ENCODE measurements at places on chromosomes 1 and 21.

GRCh38 chr1:85317560-85317959, 41.1 kb upstream of the BCL10 start:
- no peak for DNase-seq

GRCh38 chr1:31423418-31423947, 10.5 kb downstream of the SERINC2 start:
- DNase-seq: no peak

DNA sequence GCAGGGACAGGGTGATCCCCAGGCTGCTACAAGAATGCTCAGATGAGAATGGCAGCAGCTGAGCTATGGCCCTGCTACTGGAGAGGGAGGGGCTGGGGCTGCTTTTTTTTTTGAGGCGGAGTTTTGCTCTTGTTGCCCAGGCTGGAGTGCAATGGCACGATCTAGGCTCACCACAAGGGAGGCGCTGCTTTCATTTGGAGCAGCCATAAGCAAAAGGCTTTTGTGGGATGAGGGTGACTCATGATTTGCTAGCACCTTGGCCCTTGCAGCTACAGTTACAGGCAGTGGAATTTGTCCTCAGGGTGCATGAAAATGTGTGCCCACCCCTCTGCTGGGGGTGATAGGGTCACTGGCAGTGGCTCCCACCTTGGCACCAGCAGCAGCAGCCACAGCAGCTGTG, 32.4 kb upstream of the CYP4A22 start:
- DNase-seq: no peak

- DNase-seq: no peak
These were observed 16.4 kb downstream of the GMEB1 start for GRCh38 chr1:28684937-28685336.

DNA sequence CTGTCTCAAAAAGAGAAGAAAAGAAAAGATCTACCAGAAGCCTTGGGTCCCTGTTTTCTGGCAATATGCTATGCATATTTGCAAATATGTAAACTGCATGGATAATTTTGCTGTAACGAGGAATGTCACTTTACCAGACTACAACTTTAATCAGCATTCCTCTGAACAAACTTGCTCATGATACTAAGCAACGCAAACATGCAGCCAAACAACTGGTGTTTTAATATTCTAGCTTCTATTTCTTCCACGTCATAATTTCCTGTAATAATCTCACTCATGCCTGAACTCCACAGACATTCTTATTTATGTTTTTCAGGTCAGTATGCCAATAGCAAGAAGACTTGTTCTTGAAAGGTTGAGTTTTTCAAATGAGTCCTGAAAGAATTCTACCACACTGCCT, 114.1 kb downstream of the SIM2 start:
- DNase-seq: no peak

DNA sequence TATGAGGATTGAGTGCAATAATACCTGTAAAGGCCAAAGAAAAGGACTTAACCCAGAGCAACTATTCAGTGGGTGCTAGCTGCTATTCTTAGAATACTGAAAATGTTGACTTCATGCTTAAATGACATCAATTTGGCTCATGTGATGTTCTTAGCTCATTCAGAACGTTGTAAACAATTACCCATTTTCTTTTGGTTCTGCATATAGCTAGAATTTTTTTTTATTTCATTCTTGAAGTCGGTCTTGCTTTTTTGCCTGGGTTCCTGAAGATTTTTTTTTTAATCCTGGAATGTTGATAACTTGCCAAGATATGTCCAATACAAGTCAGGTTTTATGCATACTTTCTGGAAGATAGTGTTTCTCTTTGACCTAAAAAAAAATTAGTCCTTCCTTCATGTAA, 772.0 kb downstream of the LTN1 start:
- DNase-seq: no peak

- no peak for DNase-seq
These were observed 240.3 kb downstream of the VAV3 start for GRCh38 chr1:107724648-107725047.
